ENCODE measurements at places on chromosomes 4 and X.

DNA sequence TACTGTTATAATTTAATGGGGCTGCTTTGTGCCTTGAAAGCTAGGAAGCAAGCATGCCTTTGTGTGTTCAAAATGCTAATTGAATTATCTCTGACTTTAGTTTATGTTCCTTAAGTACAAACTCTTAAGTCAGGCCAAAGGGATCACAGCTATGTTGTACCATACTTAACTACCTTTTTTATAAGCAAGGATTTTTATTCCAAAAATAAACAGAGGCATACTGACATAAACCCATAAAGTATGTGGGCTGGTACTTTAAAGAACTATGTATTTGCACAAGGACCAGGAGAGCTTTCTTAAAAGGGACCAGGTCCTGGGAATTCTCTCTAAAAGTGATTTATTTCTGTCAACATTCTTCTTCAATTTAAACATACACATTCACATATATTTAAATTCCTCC is 57.8 kb upstream of the HCCS start:
- no peak for DNase-seq

DNA sequence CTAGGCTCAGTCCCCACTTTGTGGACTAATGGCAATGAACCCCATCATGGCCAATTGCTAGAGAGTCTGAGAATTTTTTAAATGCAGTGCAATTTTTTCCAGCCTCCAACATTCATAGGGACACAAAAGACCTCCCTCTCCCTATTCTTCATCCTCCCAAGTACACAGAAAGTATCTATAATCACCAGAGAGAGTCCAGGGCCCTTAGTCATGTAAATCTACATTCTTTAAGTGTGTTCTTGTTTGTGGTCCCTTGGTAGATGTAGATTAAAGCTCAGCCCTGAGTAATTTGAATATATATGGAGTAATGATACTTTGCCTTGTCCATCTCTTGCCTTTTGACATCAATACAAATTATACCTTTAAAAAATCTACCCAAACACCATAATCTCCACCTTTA is 51.3 kb upstream of the ATXN3L start:
- DNase-seq = no peak

GRCh38 chrX:18617407-18617750 is 54.5 kb downstream of the RS1 start:
- no peak for DNase-seq

- no peak for DNase-seq
Observed at GRCh38 chr4:4417886-4418285, 31.0 kb downstream of the NSG1 start.

- DNase-seq = no peak
Observed at GRCh38 chr4:184953971-184954370, 64.3 kb upstream of the HELT start.

GRCh38 chrX:124476562-124476961 is 130.2 kb downstream of the SH2D1A start:
- no peak for DNase-seq

GRCh38 chr4:122775039-122775438 is 42.5 kb downstream of the BBS12 start:
- no peak for DNase-seq

- DNase-seq = no peak
Observed at GRCh38 chr4:84495794-84496261, 3.3 kb downstream of the NKX6-1 start.

DNA sequence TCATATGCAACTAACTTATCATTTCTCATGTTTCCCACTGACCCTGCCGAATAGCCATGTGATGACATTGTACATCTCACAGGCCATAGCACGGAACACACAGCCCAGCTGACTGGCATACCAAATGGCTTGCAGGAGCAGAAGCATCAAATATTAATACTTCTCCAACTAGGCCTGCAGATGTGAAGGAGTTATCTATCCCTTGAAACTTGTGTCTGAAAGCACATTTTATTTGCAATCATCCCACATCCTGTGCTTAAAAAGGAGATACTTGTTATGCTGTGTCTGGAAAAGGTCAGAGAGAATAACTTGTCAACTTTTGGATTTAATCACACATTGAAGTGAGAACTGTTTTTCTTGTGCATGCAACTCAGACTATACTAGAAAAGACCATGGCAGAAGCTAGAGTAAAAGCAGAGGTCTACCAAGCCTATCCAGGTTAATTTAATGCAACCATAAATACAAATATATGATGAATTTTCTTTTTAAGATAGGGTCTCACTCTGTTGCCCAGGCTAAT is 100.4 kb downstream of the IRF2 start:
- DNase-seq = no peak

DNA sequence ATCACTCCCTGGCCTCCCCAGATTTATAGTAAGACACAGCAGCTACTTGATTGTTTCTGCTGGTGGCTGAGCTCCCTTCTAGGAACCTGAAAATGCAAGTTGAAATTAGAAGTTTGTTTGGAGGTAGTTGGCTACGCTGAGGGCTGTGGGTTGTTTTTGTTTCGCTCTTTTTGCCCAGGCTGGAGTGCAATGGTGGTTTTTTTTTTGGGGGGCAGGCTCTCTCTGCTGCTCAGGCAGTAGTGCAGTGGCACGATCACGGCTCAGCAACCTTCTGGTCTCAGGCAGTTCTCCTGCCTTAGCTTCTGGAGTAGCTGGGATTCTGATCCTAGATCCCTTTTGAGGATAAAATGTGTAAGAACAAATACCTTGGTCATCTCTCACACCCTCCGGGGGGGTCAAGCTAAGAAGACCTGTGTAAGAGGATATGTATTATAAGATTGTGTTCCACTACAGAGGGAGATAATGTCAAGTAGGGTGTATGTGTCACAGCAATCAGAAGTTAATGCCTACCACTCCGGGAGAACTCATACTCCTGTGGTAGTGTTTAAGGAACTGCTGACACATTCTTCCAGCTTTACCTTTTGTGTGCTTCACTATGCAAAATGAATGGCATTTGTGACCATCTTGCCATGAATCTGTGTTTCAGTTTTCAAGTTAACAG is 9.7 kb downstream of the JADE1 start:
- no peak for DNase-seq

DNA sequence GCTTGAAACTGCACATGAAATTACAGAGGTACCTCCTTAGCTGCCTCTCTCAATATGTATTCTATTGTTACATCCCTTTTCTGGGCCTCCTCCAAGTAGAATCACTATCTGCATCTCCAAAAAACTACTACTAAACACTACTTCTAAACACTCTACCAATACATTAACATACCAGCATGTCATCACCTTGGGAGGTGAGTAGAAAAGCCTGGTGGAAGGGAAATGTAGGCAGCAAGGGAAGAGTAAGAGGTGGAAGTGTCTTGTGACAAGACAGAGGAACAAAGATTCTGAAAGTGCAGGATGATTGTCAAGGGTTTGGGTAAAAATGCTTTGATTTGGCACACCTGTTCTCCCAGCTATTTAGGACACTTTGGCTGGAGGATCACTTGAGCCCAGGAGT is 3.5 kb downstream of the AFM start:
- no peak for DNase-seq

DNA sequence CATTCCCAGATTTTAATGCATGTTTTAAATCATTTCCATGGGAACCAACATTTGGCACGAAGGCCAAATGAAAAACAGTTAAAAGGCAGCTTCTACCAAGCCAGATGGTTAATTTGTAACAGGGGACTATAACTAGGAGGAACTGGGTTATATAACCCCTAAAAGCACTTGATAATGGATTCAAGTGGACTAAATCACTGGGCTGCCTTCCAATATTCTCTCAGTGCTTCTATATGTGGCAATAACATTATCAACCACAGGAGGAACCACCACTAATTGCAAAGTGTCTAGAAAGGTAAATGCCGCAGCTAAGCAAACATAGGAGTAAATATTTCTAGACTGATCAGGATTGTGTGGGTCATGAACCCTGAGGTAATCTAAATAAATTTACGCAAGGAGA is 391.5 kb downstream of the UBE2NL start:
- DNase-seq = no peak

GRCh38 chr4:140652601-140653000 is 83.8 kb upstream of the UCP1 start:
- no peak for DNase-seq

DNA sequence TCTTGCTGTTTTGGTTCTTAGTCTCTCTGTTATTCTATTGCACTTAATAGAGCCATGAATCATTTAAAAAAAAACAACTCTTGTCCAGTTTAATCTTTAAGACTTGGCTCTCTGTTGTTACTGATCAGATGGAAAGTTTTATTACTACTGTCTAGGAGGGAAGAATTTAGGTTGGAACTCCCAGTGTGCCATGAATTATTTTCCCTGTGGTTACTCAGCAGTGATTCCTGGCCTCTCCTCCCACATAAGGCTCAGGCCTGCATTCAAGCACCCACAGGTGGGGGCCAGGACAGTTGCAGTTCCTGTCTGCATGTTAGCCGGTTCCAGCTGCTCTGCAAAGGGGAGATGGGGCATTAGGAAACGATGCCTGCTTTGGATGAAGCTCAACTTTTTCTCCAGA is 29.8 kb upstream of the ESX1 start:
- DNase-seq = no peak

DNA sequence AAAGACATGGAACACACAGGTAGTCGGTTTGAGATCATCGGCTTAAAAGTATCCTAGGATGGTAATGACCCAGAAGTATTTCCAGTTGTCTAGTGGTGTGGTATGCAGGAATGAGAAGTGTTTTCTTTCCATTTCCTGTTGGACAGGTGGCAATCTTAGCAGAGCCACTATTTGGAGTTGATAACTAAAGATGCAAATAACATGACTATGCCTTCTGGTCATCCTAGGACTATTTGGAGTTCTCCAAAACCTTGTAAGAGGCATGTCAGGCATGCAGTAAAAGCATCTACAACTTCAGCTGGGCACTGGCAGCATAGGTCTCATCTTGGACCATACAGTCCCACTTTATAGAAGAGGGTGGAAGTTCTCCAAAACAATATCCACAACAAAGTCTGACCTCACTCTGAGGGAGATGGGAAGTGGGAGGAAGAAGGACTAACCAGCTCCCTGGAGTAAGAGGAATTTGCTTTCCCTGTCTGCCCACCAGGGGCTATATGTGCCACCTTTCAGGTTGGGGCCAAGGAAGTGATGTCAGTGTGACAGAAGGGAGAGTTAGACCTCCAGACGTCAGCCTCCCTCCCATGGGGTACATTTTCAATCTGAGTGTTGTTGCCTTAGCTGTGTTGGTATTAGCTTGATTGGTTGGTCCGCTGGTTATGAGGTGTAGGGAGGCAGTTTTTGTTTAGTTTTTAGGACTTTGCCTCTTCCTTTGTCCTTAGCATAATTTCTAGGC is 101.2 kb upstream of the MYOZ2 start:
- no peak for DNase-seq

- peak; percentile 1 for DNase-seq
Observed at GRCh38 chrX:151359931-151360871, 36.8 kb upstream of the VMA21 start.

DNA sequence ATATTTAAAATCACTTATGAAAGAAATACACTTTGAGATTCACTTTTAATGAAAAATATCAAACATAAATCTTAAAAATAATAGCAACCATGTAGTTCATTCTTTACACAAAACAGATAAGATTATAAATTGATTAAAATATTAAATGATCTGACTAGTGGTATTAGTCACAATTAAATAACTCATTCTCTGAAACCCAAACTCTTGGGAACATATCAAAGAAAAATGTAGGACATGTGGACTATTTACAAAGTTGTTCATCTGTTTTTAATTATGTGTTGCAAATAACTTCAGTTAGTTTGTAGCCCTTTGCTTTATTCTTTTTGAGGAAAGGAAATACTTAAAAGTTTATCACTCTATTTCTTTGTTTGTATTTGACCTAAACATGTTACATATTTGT is 9.5 kb upstream of the GUCY1A1 start:
- no peak for DNase-seq

DNA sequence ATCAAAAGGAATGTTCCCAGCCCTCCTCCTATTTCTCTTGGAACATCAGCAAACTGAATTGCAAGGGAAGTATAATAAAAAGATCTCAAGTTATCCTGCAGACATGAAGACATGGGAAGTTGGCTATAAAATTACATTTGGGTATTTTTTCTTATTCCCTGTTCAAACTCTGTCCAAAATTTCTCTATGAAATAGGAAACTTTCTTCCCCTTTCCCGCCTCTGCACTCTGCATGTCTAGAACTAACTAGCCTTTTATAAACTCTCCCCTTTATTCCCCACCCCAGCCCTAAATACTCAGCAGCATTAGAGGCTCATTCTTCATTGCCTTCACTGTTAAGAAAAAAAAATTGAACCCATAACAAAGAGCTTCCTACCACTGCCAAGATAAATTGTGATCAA is 126.7 kb upstream of the EDNRA start:
- DNase-seq = no peak

GRCh38 chrX:23745786-23746185 is 2.7 kb upstream of the ACOT9 start:
- no peak for DNase-seq

Measured in stimulated activated CD4-positive, alpha-beta T cell treated with anti-CD3 and anti-CD28 coated beads, Interleukin-1b, Interleukin-23, amount 100 ng/mL, for 24 hours (primary cell).